Activated T-cell treated with anti-CD3 and anti-CD28 coated beads for 1 hour (primary cell): ENCODE measurements at places on chromosomes 7 and 10.

- DNase-seq: no peak
These were observed 334.2 kb upstream of the MAGI2 start for GRCh38 chr7:79787623-79788022.

- no peak for DNase-seq
These were observed 45.3 kb upstream of the ITGA8 start for GRCh38 chr10:15764892-15765454.

DNA sequence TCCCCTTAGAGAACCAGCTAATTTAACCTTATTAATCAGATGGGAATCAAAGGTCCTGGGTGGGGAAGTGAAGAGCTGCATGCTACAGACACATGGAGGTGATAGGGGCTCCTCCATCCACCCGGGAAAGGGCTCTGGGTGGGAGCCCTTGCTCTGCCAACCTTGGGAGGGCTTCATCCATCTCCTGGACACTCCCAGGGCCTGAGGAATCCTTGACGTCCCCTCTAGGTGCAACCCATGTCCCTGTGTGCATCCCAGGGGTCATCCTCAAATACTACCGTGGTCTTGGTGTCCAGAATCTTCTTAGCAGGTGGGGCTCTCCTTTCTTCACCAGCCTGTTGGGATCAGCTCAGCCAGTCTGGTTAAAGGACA, 55.4 kb upstream of the IGFBP3 start:
- DNase-seq: no peak

GRCh38 chr7:78071491-78072200, 273.1 kb downstream of the PHTF2 start:
- DNase-seq: no peak

- DNase-seq: no peak
These were observed 361.8 kb downstream of the IPMK start for GRCh38 chr10:57905861-57906260.

GRCh38 chr10:125221716-125222115, 61.4 kb upstream of the CTBP2 start:
- no peak for DNase-seq

DNA sequence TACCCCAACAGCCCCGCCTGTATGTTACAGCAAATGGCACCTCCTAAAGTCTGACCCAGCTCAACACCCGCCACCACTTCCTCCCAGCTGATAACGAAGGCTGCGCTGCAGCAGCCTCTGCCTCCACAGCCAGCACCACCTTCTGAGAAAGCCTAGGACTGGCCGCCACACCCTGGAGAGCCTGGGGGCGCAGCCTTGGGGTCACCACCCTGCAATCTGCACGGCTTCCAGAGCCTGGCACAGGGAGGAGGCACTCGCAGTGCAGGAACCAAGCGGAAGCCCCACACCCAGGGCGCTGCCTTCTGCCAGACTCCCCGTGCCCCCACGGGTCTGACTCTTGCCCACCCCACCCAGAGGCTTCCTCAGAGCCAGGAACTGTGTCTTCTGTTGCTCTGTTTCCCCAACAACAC, 112.5 kb downstream of the MAD1L1 start:
- DNase-seq: peak; percentile 25

- no peak for DNase-seq
These were observed 28.1 kb upstream of the SGMS1 start for GRCh38 chr10:50651808-50652207.

DNA sequence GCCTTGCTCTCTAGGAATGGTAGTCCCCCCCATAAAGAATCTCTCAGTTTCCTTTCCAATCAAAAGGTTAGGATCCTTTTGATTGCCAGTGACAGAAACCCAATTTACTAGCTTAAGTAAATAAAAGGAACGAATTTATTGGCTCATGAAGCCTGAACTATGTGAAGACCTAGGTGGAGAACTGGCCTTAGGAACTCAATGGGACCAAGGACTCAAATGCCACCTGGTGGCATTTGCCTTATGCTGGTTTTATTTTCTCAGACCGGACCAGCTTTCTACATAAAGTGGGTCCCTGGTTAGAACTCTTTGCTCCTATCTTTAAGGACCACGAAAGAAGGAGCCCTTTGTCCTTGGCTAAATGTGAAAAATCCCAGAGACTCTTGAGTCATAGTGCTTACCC, 25.4 kb downstream of the CFTR start:
- DNase-seq: no peak

GRCh38 chr10:11509036-11509435, 102.4 kb downstream of the USP6NL start:
- no peak for DNase-seq

GRCh38 chr10:29732918-29733317, 98.1 kb upstream of the SVIL start:
- DNase-seq: no peak

DNA sequence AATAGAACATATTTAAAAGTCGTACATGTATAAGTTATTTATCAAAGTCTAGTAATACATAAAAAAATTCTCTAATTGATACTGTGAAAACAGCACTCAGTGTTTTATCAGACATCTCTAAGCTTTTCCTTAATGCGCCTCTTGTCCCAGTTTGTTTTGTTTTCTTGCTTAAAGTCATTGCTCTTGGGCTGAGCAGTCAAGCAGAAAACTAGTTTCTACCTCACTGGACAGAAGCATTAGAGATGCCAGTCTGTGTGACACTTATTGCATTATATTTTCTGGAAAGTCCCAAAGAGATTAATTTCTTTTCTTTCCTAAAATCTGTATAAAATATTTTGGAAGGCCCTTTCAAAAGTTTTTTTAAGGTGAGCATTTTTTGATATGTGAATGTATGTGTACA, 236.2 kb downstream of the PCLO start:
- DNase-seq: no peak

- DNase-seq: no peak
These were observed 134.1 kb downstream of the SPAG6 start for GRCh38 chr10:22479419-22479818.

GRCh38 chr10:104155591-104155990, 33.6 kb downstream of the SFR1 start:
- DNase-seq: no peak

- DNase-seq: no peak
These were observed 14.4 kb upstream of the YWHAG start for GRCh38 chr7:76372984-76373833.

- no peak for DNase-seq
These were observed 234.2 kb upstream of the FZD8 start for GRCh38 chr10:35876248-35876647.

- no peak for DNase-seq
These were observed 85.2 kb downstream of the HGF start for GRCh38 chr7:81684514-81685269.

DNA sequence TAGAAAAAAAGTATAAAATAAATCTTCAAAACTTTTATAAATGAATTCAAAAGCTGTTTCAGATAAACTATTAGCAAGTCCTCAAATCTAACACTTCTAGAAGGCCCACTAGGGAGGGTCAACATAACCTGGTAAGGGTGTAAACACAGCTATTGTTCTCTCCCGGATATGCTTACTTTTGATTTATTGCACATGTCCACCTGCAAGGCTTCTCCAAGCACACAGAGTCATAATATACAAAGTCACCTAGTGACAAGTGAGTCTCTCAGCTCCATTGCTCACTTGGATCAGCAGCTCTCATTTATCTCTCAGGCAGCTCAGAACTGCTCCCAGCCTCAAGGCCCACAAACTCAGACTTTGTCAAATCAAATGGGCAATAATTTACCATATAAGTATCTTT, 44.0 kb upstream of the COL1A2 start:
- no peak for DNase-seq

DNA sequence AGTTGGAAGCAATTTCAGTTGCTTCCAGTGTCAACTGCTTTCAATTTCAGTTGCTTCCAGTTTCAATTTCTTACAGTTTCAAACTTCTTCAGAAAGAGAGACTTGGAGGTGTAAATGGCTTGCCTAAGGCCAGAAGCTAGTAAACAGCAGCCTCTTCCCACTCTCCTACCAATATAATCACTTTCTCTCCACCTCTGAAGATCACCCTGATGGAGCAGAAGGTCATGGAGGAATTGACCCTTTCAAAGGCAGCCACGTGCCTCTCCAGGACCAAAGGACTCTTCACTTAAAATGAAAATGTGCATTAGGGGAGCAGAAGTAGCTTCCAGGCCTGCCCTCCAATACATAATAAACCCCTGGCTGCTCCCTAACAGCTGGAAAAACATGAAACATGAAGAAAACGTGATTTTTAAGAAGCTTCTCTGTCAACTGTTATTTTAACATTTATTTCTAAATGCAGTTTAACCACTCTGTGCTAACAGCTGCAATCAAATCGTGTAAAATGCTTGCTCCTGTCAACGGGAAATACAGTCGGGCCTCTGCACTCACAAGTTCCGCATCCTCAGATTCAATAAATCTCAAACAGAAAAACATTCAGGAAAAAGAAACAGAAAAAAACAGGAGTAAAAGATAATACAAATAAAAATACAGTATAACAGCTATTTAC, 1020.6 kb downstream of the XPNPEP1 start:
- no peak for DNase-seq

GRCh38 chr7:158447151-158447505, 140.5 kb downstream of the PTPRN2 start:
- DNase-seq: no peak

GRCh38 chr7:85090143-85090542, 96.7 kb downstream of the SEMA3D start:
- DNase-seq: no peak

GRCh38 chr10:43599333-43599732, 6.9 kb upstream of the ZNF485 start:
- no peak for DNase-seq

- DNase-seq: no peak
These were observed 29.0 kb downstream of the VPS41 start for GRCh38 chr7:38880035-38880434.

DNA sequence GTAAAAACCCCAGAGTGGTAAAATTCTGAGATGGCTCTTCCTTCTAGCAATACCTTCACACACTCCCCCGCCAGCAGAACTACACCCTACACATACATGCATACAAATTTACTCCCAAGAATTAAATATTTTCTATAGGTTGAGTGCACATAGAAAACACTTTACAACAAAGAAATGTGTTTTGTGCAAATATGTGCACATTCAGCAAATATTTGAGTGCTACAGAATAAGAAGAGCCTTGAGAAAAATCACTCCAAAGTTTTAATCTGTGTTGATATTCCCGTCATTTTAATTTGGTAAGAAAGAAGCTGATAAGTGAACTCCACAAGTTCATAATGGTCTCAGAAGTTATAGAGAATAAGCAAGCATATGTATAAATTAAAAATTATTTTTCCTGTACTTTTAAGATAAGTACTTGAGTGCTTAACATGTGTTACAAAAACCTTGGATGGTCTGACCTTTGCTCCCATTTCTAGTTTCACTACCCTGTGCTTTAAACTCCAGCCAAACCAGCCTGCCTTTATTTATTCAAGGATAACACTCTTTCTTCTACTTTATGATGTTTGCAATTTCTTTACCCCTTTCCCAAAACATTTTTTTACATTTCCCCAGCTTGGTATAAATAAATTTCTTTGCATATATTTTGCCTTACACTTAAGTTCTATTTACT, 733.5 kb upstream of the LRRTM3 start:
- DNase-seq: no peak

- DNase-seq: no peak
These were observed 1.5 kb downstream of the SMARCD3 start for GRCh38 chr7:151246851-151247580.

DNA sequence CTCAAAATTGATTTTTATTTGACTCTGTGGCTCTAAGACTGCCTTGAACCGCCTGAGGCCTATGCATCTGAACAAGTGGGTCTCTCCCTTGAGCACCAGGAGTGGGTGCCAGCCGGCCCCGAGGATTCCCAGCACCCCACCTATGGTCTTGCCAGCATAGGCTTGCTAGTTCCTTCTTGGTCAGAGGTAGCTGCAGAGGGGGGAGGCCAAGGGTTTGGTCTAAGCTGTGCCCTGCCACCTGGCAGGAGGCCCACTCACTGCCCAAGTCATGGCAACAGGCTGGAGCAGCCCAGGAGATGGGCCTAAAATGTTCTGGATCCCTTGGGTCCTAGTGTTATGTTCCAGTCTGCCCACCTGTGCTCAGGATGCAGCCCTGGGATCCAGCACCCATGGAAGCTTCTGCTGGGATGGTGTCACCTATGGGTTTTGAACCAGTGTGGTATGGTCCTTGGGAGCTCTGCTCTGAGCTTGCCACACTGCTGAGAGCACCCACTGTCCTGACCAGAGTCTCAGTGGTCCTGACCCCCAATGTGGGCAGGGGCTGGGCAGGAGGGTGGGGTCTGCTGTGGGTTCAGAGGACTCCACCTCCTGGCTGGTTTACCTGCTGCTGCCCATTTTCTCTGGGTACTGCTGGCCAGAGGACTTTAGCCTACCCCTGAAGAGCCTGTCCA, 12.6 kb downstream of the YKT6 start:
- DNase-seq: no peak

DNA sequence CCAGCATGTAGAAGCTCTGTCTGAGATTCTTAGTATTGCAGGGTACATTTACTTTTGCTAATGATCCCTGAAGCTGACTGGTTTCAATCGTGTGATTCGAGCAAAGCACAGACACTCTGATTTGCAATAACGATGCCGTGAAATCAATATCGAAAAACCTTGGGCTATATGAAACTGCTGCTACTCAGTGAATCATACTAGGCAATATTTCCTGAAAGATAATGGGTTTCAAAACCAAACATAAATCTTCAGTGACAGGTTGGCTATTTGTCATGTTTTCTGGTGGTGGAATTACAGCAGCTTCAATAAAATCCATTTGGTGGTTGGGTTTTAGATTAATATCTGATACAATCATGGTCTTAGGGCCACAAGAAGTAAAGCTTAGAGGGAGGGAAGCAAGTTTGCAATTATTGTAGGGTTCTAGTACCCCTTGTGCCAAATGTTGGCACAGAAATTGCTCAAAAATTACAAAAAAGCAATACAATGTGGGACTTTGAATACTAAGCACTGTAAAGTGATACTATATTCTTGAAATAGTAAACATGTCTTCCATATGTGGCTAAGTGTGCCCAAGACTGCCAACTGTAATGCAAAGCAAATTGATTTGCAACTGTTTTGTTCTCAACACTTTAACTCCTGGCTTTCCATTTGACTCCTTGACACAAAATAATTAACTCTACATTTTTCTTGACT, 112.4 kb upstream of the JAZF1 start:
- DNase-seq: no peak

DNA sequence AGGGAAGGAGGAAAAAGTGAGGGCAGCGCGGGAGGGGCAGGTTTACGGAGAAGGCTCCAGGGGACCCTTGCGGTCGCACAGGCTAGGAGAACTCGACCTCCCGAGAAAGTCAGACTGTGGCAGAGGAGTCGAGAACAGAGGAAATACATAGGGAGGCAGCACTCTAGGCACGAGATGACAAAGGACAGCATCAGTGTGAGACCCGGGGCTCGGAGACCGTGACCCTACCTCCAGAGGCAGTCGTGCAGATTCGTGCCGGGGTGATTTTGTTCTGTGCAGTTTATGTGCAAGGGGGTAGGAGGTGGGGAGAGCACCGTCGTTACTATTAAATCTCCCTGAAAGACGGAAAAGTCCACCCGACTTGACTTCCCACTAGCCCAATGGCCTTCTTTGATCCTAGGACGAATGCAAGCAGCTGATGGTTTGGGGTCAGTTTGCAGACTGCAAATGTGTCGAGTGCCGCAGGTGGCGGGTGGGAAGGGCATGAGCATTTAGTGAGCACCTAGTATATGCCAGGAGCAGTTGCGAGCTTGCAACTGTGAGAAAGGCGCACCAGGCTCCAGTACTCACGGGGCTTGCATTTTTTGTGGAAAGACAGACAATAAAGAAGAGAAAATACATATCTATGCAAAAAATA, 674 bp upstream of the OSBPL3 start:
- DNase-seq: peak; percentile 22

- DNase-seq: no peak
These were observed 106.8 kb upstream of the CTTNBP2 start for GRCh38 chr7:117979954-117980497.

GRCh38 chr10:23540401-23541030, 101.6 kb downstream of the OTUD1 start:
- DNase-seq: no peak
